ENCODE measurements at places on chromosomes 4 and X.

DNA sequence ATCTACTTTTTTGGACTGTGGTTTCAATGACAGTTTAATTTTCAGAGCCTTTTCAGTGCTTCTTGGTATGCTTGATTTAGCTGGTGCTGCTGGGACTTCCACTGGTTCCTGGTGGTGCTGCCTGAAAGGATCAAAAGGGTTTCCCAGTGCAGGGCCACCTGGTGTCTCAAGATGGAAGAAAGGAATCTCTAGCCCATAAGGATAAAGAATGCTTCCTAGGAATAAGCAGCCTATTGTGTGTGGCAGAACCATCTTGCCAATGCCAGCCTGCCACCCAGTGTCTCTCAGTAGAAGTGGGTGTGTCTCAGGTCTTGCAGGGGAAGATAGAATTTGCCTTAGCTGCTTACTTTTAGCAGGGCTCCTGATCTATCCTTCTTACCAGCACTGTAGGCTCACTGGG lies 15.0 kb upstream of the RAI2 start:
- DNase-seq, result no peak

GRCh38 chr4:7073526-7074390 lies 5.9 kb upstream of the GRPEL1 start:
- no peak for DNase-seq

GRCh38 chr4:84952776-84953175 lies 13.7 kb downstream of the WDFY3 start:
- no peak for DNase-seq

DNA sequence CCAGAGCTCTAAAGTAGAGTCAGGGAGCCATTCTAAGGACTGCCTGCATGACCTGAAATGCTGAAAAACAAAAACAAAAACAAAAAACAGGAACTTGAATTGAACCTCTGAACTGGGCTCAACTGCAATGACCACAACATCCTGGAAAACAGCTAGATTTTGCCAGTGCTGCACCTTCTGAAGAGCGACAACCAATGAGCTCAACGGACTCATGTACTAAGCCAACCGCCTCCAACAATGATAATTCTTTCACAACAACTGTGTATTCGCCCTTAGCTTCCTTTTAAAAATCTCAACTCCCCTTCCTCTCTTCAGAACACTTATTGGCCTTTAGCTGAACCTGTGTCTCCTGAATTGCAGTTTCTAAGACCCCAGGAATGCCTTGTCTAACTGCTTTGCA lies 69.8 kb downstream of the HAUS3 start:
- DNase-seq, result no peak

- no peak for DNase-seq
These were observed 30.1 kb upstream of the HGFAC start for GRCh38 chr4:3411676-3412075.

GRCh38 chr4:18636001-18636585 lies 614.5 kb upstream of the LCORL start:
- DNase-seq, result no peak

DNA sequence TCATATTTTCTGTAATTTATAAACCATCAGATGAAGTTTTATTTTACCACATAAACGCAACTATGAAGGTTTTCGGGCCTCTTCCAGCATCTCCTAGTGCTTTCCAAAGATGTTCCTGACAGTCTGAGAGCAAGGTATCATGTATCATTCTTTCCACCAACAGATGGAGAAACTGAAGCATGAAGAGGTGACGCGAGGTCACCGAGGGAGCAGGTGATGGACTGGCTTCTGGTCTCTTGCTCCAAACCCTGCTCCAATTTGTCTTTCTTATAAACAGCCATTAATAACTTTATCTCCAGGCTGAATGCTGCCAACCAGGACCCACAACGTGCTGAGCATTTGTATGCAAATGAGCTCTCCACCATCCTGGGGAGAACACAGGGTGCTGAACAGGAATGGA lies 86.3 kb upstream of the MAML3 start:
- DNase-seq, result no peak

DNA sequence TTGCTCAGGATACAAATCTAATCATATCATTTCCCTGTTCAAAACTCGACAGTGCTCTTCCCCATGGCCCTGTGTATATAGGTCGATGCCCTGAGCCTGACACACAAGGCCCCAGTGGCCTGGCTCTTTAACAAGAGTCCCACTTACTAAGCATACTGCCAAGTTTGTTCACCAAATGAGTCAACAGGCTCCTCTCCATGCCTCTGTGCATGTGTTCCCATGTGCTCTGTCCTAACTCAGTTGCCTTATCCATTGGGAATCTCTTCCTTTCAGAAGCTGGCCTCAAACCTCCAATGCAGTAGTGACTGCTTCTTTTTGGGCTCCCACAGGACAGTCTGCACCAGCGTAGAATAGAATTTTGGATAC lies 18.9 kb upstream of the CXCR3 start:
- DNase-seq, result no peak

DNA sequence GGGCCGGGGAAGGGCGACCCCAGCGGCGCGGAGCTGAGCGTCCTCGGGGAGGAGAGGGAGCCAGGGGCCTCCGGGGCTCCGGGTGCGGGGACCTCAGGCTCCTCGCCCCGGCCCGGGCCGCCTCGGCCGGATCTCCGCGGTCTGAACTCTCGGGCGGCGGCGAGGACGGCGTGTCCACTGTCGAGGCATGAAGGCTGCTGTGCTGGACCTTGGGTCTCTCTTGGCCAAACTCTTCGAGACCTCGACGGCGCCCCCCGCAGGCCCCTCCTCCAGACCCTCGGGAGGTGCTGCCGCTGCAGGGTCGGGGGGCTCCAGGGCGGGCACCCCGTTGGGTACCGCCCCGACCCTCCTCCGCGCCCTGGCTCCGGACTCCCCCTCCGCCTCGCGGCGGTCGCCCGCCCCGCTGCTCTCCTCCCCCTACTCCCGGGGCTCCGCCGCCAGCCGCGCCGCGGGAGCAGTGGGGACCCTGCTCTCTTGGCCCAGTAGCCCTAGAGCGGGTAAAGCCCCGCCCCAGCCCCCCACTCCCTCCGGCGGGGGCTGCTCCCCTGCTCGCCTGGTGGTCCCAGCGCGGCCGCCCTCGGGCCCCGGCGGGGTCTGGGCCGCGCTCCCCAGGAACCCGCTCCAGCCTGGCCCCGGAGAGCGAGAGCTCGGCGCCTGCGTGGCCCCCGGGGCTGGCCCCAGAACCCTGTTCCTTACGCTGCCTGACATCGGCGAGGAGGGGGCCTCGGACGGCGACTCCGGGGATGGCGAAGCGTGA lies 564 bp downstream of the FAM149A start:
- no peak for DNase-seq

- no peak for DNase-seq
These were observed 17.4 kb upstream of the CXorf51A start for GRCh38 chrX:146831994-146832393.

- no peak for DNase-seq
These were observed 79.8 kb upstream of the GPM6A start for GRCh38 chr4:175891851-175892250.

GRCh38 chr4:114229706-114230105 lies 250.3 kb upstream of the ARSJ start:
- no peak for DNase-seq

DNA sequence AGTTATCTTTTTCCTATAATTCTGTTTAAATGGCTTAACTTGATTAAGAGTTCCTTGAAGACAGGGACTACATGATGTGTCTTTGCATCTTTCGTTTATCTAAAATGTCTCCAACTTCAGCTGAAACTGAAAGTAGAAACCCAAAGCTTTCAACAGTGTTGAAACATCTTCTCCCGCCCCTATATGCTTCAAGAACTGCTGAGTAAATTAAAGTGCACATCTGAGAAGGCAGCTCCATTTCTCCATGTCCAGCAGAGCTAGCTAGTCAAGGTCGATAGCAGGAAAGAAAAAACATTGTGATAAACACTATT lies 185.7 kb upstream of the TBL1X start:
- no peak for DNase-seq

GRCh38 chr4:147461161-147461560 lies 19.7 kb upstream of the EDNRA start:
- no peak for DNase-seq

- no peak for DNase-seq
These were observed 45.3 kb downstream of the MMRN1 start for GRCh38 chr4:89939994-89940393.

GRCh38 chr4:186657764-186658163 lies 65.9 kb downstream of the FAT1 start:
- no peak for DNase-seq

DNA sequence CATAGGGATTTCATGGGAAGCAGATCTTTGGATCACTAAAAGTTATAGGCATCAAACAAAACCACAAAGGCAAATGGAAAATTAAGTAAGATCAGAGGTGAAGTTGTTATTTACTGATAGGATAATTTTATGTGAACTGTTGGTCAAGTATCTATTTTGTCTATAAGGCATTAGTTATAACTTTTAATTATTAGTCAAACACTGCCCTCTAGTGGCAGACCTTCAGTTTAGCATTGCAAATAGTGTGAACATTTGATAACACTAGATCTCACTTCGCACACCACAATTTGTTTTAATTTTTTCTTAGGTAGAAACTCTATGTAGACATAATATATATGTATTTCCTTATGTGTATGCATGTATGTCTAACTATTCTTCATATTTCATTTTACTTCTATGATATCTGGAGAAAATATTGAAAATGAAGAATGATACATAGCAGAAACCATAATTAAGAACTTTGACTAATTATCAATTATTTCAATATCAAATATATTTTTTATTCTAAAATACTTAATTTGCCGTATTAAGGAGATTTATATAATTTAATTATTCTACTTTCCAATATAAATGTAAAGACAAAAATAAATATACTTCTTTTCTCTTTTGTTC lies 214.5 kb upstream of the TACR3 start:
- no peak for DNase-seq

GRCh38 chr4:136088211-136088867 lies 1444.0 kb downstream of the PCDH18 start:
- DNase-seq, result no peak

DNA sequence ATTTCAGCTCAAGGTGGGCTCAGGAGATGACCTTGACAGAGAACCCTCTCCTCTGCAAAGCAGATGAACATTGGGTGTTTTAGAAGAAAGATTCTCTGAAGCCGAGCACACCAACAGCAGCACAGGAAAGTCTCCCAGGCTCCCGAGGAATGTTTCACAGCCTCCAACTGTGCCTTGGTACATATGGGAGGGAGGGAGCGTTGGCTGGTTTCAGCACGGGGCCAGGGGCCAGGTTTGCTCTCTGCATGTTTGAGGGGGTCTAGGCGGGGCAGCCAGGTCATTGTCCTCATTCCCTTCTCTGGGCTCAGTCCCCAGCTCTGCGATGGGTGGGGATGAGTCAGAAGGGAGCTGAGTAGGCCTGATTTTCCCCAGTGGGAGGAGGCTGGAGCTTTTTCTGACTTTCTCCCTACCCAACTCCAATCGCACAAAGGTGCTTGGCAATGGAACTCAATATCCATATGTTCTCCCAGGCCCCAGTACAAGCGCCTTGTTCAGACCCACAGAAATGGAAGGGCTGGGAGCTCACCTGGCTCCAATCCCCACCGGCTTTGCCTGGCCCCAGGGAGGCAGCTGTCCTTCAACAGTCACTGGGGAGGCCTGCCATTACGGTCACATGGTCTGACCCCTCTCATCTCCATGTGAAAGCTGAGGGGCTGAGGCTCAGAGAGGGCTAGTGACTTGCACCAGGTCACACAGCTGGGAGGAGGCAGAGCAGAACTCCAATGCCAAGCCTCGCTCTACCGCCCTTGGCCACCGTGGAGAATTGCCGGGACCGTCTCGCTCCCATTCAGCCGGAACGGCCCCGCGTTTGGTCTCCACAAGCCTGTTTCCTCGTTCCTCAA lies 108.4 kb upstream of the AFAP1 start:
- no peak for DNase-seq

DNA sequence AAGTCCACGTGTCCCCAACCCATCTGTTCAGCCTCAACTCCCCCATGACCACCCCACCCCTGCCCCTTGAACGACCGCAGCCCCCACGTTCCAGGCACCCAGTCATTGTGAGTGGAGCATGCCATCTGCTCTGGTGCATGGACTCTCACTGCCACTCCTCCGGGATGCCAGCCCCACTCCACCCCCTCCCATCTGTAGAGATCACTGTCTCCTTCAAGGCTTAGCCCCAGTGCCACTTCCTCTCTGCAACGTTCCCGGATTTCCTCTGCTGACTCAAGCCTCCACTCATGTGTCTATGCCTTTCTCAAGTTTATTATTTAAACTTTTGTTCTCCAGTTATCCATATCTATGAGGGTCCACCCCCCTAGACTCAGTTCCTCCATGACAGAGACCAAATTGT lies 54.0 kb downstream of the MAML3 start:
- no peak for DNase-seq

GRCh38 chr4:25320773-25321172 lies 8.2 kb downstream of the ZCCHC4 start:
- DNase-seq, result no peak

GRCh38 chr4:117334451-117335188 lies 249.2 kb upstream of the TRAM1L1 start:
- DNase-seq, result no peak

DNA sequence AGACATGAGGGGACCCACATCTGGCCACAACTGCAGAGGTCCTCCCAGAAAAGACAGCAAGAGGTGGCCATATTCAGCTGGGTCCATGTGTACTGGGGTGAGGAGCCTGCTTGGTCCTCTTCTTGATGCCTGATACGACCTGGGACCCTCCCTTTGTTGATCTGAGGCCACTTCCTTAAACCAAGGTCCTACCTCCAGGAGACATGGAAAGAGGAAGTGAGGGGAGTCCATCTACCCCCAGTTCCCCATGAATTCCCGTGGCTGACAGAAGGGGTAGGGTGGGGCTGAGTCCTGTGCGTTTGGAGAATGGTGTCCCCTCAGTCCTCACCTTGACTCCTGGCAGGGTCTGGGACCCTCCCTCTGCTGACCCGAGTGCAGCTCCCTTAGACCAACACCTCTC lies 2.1 kb downstream of the MAGEA10 start:
- no peak for DNase-seq

- DNase-seq, result no peak
These were observed 104.4 kb upstream of the CXCL13 start for GRCh38 chr4:77501240-77501639.

DNA sequence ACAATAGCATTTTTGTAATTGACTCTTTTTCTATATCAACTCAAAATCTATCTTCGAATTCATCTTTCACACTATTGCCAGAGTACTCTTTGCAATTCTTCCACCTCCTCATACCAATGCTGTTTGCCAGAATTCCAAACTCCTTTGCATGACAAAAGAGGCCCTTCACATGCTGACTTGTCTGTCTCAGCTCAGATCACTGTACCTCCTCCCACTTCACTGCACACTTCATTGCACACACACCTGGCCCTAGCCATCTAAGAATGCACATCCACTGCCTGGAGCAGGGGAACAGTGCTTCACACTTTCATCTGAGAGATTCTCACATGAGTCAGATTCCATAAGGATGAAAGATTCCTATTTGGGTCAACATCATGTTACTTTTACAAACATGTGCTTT lies 56.5 kb downstream of the PRDM5 start:
- DNase-seq, result no peak

Measured in activated CD8-positive, alpha-beta memory T cell treated with anti-CD3 and anti-CD28 coated beads for 4 hours (primary cell).